ENCODE measurements at places on chromosomes 16 and 17.

GRCh38 chr17:41486809-41487530 lies 2.7 kb downstream of the KRT36 start:
- DNase-seq, result peak; percentile 9

DNA sequence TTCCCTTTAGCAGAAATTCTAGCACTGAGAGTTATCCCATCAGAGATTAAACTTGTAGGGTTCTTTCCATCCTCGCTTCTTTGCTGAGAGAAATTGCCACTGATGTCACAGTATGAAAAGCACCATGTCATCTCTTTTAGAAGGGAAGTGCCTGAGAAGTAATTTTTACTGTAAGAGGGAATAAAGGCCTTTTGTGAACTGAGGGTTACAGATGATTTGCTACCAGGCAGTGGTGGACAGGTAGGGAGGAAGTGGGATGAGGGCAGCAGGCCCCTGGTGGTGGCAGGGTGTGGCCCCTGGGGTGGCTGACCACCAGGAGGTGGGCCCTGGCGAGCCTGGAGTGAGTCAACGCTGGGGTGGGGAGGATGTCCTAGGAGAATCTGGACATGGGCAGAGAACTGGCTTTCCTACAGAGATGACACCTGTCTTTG lies 6.4 kb upstream of the MILR1 start:
- no peak for DNase-seq

DNA sequence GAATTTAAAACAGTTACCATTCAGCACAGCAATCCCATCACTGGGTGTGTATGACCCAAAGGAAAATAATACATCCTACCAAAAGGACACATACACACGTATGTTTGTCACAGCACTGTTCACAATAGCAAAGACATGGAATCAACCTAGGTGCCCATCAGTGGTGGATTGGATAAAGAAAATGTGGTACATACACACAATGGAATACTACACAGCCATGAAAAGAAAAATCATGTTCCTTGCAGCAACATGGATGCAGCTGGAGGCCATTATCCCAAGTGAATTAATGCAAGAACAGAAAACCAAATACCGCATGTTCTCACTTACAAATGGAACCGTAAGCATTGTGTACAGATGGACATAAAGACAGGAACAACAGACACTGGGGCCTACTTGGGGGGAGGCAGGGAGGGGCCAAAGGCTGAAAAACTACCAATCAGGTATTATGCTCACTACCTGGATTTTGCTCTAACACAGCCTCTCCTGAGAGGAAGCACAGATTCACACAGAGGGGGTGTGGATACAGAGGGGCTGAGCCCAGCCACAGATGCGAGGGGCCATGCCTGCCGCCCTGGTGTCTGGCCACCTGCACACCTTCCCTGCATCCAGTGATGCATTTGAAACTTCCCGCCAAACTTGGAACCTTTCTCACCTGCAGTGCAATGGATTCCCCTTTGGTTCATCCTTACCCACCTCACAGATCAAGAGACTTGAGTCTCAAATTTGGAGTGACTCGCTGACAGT lies 55.9 kb downstream of the USP22 start:
- no peak for DNase-seq

DNA sequence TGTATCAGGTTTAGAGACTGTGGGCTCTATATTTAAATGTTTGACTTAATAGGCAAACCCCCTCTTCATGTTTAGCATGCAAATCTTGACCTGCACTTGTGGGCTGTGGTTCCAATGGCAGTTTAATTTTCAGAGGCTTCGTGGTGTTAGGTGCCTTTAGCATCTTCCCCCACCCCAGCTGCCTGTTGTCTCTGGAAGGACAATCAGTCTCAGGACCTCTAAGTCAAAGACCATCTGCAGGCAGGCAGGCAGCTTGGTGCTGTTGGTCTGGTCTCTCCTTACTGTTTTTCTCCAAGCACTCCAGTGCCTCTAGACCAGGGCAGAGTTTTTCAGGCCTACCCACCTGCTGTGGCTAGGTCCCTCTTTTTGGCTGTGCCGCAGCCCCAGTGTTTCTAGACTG lies 990.4 kb downstream of the CDH11 start:
- no peak for DNase-seq

DNA sequence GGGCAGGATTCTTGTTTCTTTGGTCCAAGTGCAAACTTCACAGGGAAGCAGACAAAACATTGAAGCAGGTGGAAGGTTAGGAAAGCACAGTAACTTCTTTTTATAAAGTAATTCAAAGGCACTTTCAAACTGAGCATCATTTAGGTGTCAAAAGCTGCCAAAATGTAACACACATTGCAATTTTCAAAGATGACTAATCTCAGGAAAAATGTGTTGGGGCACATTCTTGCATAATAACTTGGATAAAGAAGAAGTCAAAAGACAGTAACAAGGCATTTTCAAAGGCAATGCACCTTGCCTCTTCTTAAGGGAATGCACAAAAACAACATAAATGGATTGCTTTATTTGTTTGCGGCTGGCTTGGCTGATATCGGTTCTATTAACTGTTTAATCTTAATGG lies 3.6 kb downstream of the KCNJ2 start:
- no peak for DNase-seq

DNA sequence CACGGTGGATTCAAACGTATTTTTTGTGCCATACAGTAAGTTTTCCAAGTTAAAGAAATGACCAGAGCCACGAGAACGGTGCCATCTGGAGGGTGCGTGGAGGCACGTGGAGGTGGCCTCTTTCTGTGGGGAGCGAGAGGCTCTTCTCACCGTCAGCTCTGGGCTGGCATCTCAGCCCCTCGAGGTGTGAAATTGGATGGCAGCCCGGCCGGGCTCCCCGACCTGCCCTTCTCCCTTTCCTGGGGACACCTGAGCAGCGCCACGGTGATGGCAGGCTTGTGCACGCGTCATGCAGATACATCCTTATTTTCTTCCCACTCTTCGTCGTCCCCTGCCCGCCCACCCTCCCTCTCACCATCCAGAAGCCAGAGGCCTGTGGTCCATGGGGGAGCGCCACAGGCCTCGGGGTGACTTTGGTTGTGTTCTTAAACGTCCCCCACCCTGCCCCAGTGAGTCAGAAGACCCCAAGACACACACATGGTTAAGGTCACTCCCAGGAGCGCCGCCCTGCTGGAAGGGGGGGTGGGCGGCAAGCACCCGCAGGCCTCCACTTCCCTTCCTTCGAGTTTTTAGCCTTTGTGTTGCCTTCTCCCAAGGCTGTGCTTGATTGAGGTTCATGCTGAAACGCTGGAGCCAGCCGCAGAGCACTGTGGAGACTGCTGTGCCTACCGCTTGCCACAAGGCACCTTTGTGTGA lies 109.4 kb downstream of the BANP start:
- DNase-seq, result no peak

DNA sequence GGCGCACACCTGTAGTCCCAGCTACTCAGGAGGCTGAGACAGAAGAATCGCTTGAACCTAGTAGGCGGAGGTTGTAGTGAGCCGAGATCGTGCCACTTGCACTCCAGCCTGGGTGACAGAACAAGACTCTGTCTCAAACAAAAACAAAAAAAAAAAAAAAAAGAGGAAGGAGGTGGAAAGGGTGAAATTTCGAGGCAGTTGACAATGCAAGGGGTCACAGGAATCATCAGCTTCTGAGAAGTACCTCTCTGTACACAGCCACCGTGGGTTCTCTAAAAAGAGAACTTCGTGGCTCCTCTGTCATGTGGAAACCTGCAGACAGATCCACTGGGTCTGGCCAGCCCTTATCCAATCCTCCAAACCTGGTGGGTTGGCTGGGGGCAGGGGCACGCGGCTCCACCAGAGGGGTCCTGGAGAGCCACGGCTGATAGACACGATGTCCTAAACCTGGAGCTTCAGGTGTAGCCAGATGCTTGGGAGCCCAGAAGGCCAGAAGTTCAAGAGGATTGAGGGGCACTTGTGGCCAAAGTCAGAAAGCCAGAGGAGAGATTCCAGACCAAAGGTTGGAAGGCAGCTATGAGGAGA lies 540 bp upstream of the CD300LF start:
- no peak for DNase-seq

GRCh38 chr16:14007450-14007849 lies 63.7 kb upstream of the MRTFB start:
- DNase-seq, result no peak

- no peak for DNase-seq
Observed at GRCh38 chr16:85461022-85461813, 151.9 kb upstream of the GSE1 start.

DNA sequence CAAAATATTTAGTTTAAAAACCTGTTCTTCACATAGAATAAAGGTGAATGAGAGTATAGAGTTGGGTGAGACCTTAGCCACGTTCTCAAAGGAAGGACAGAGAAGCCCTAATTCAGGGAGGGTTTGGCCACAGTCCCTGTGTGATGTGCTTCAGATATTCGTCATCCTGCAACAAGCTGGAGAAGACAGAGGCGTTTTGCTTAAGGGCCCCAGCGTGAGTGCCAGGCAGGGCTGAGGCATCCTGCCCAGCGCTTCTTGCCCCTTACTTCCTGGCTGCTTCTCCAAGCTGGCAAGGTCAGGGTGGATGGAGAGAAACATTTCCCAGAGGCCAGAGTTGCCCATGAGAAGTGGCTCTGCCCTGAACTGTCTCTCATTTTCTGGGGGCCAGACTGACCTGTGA lies 46.9 kb downstream of the AXIN2 start:
- no peak for DNase-seq

DNA sequence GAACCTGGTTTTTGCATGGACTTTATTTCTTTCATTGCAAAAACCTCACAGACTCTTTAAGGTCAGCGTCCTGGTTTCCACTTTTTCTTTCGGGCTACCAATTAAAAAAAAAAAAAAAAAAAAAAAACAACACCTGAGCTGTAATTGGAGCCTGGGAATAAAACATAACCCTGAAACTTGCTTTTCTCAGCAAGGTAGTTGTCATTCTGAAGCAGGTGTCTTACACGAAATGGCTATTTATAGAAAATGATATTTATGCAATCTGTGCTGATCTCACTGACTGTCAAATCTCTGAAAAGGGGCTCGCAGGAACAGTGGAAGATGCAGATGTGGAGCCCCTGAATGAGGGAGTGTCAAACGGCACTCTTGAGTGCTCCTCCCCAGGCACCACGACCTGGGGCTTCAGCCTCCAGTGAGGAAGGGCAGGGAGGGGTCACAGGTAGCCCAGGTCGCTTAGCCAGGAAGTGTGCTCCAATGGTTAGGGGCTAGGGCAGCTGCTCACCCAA lies 10.4 kb upstream of the COTL1 start:
- no peak for DNase-seq

DNA sequence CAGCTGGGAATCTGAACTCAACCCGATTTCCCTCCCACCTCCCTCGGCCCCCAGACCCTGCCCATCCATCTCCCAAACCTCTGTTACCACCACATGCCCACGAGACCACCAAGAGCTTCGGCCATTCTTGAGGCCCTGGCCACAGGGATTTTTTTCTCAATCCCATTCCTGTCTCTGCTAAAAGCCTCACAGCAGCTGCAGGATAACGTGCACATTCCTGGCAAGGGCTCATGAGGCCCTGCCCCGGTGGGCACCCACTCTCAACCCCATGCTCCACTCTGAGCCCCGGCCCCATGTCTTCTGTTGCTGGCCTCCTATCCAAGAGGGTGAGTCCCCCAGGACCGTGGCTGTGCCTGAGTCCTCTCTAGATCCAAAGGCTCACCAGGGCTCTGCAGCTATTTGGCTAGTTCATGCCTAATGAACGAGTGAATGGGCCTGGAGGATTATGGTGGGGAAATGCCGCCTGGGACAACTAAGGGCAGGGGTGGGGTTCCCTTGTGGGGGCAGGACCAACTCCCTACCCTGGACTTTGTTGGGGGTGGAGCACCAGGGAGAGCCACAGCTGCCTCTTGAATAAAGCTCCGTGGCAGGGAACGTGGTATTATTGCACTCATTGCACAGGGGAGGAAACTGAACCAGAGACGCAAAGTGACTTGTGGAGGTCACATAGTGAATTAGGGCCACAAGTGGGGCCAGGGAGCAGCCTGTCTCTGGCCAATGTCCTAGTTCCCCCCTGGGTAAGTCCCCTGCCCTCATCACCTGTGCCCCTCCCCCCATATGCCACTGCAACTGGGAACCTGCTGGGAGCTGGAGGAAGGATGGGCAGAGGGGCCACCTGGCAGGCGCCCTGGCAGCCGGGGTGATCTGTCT lies 113.8 kb upstream of the SMURF2 start:
- no peak for DNase-seq

DNA sequence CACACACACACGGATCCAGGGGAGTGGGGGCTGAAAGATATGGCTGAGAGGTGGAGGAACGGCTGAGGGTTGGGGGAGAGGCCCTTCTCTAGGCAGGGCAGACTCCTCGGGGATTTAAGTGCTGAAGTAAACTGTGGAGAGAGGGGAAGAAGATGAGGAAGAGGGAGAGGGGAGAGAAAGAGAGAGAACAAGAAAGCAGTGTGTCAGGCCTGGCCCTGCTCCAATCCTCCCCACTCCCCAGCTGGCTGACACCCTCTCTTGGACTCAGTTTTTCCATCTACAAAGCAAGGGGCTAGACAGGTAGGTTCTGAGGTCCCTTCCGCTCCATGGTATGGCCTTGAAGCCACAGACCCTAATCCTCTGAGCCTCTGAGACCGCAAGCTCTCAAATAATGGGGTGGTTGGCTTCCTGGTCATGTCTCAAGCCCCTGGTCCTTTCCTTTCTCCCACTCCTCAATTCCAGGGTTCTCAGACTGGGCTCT lies 2.0 kb downstream of the VAMP2 start:
- DNase-seq, result no peak

All from stimulated activated CD4-positive, alpha-beta T cell treated with anti-CD3 and anti-CD28 coated beads, Interleukin-15, amount 100 ng/mL, for 1 hour (primary cell).